ENCODE measurements at places on chromosomes 5 and 9.

DNA sequence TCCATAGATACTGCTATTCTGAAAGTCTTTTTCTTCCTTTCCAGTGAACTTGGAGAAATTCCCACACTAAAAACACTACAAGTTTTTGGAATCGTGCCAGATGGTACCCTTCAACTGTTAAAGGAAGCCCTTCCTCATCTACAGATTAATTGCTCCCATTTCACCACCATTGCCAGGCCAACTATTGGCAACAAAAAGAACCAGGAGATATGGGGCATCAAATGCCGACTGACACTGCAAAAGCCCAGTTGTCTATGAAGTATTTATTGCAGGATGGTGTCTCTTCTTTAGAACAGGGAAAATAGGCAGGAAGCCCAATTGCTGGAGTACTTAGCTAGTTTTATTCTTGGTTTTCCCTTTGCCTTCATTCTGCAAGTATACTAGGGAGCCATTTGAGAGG lies 29.9 kb downstream of the SKP2 start:
- DNase-seq = no peak

DNA sequence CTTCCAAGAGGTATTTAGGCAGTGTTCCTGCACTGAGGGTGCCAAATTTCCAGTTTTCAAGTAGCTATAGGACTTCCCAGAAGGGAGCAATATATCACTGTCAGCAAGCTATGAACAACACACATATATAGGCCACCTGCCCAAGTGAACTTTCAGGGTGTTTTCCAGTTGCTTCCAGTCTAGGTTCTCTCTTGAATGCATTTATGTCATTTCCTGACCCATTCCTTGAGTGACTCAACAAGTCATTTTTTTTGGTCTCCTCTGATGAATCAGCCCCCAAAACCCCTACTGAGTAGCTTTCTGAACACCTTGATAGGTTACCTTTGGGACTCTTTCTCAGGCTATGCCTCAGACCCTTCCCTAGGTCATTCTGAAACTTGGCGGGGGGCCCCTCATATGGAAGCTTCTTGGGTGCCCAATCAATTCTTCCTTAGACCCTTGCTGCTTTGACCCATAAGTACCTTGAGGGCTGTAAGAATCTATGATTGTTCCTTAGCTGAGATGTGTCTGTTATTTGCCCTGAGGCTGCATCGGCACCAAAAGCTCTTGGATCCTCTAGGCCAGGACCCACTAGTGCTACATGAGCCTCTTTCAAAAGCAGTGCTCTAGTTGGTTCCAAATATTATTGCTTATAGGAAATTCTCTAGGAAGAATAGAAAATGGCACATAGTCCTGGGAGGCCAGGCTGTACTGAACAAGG lies 12.4 kb downstream of the DNAJB5 start:
- DNase-seq = no peak

- no peak for DNase-seq
Measured at GRCh38 chr5:141876628-141877355, 1.4 kb downstream of the PCDH1 start.

GRCh38 chr9:134323741-134324358 lies 2.4 kb upstream of the RXRA start:
- no peak for DNase-seq
